ENCODE measurements at places on chromosomes 13 and 19.

- no peak for DNase-seq
Measured at GRCh38 chr13:79389026-79389425, 17.0 kb downstream of the RBM26 start.

- no peak for DNase-seq
Measured at GRCh38 chr13:93752541-93752940, 525.9 kb downstream of the GPC6 start.

DNA sequence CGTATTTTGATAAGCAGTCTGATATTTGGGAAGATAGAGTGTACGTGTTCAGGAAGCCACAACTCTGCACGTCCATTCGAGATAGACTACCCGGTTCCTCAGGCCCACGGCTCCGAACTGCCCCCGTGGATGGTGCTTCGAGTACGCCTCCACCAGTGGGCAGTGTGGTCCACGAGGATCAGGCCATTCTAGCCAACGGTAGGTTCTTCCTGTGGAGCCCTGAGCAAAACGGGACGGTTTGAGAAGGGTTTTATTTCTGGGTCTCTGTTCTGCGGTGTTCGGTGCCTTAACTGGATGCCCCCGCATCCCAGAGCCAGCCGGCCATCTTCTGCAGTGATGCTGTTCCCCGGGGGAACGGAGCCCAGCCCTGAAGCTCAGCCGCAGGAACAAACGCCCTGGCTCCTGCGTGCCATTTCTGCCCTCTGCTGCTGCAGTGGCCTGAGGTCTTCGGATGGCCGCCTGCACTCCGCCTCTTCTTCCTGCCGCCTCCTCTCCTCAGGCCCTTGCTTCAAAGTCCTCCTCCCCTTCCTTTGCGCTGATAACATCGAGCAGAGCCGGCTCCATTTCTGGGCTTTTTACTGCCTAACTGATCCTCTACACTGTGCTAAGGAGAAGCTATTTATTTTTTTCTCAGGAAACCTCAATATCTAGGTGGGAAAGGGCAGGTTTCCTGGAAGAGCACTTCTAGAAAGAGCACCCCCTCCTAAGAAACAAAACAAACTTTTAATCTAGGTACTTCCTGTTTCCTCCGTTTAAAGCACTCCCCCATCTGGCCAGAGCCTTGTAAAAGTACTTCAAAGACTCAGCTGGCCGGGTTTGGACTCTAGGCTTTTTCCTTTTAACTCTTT, 36.2 kb upstream of the SLC46A3 start:
- DNase-seq, result no peak

- no peak for DNase-seq
Measured at GRCh38 chr19:51830274-51830673, 35.3 kb downstream of the FPR3 start.

- DNase-seq, result no peak
Measured at GRCh38 chr13:92500192-92500591, 726.4 kb upstream of the GPC6 start.

DNA sequence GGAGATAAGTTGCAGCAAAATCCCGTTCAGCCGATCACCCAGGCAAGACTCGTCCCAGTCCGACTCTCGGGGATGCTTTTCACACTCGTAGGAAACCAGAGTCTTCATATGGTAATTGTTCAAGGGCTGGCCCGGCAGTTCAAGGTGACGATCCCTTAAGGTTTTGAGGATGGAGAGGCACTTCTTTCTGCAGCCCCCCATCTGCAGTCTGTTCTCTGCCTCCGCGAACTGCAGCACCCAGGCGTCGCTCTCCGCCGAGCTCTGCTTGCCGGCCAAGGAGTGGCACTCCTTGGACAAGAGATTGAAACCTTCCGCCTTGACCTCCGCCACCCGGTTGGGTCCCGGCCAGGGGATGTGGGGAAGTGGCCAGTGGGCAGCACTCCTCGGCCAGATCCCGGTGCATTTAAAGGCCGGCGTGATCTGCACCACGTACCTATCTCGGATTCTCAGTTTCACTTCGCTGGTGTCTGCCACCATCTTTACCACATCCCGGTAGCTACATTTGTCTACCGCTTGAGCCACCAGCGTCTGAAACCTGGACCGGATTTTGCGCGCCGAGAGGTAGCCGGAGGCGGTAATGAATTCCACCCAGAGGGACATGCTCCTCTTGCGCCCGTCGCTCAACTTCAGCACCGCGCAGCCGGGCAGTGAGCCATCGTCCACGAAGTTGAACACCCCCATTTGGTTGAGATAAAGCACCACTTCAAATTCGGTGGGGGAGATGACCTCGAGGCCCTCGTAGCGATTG, 1.1 kb downstream of the MAB21L1 start:
- no peak for DNase-seq

- DNase-seq, result no peak
Measured at GRCh38 chr13:73035660-73036059, 23.1 kb upstream of the KLF5 start.

GRCh38 chr19:18746401-18747325, 44.4 kb downstream of the COMP start:
- DNase-seq, result no peak

DNA sequence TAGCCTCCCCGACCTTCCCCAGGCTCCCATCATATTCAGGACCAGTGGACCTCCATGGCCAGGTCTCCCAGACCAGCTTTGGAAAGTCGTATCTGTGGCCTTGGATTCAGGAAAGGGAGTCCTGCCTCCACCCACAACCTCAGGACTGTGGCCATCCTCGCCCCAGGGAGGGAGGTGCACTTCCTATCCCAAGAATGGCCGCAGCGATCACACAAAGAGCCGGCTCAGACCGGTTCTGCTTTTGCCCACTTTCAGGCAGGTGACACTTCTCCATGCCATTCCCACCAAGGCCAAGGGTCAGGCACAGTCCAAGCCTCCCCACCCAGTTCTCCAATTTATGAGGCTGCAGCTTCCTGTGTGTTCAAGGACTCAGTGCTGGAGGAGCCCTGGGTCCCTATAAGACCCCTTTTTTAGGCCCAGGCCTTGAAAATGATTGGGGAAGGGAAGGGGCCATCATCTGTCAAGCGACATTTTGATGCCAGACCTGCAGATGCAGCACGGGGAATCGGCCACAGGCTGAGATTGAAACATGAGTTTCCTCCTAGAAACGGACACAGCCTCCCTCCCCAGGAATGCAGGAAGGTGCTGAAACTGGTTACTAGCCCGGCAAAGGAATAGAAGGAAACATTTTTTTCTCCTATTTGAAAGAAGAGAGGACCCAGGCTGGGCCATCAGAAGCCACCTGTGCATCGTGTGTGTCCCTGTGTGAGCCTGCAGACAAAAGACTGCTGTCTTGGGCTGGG, 65.6 kb upstream of the USE1 start:
- DNase-seq, result no peak

- DNase-seq, result no peak
Measured at GRCh38 chr19:29966588-29967249, 24.7 kb downstream of the URI1 start.

GRCh38 chr19:1241417-1242095, at the start of gene ATP5F1D:
Gene ATP5F1D, plus strand, starts transcription at chr19:1241751. Its CDS starts 100 bp downstream, at chr19:1241851.
- peak; percentile 86 for DNase-seq

DNA sequence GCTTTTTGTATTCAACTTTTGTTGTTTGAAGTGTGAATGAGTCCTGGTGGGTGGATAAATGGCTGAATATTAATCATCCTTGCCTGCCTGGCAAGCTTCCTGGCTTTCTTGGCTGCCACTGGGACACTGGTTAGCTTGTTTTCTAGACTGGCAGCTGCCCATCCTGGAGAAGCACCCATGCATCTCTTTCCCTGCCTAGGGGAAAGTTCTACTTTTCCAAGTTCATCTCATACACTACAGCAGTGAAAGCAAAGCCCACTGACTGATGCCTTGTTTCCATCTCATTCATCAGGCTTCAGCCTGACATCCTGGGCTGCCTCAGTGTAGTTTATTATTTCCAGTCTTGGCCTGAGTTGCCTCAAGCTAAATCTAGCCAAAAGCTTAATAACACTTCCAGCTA, 244.8 kb downstream of the PCDH20 start:
- DNase-seq, result no peak

DNA sequence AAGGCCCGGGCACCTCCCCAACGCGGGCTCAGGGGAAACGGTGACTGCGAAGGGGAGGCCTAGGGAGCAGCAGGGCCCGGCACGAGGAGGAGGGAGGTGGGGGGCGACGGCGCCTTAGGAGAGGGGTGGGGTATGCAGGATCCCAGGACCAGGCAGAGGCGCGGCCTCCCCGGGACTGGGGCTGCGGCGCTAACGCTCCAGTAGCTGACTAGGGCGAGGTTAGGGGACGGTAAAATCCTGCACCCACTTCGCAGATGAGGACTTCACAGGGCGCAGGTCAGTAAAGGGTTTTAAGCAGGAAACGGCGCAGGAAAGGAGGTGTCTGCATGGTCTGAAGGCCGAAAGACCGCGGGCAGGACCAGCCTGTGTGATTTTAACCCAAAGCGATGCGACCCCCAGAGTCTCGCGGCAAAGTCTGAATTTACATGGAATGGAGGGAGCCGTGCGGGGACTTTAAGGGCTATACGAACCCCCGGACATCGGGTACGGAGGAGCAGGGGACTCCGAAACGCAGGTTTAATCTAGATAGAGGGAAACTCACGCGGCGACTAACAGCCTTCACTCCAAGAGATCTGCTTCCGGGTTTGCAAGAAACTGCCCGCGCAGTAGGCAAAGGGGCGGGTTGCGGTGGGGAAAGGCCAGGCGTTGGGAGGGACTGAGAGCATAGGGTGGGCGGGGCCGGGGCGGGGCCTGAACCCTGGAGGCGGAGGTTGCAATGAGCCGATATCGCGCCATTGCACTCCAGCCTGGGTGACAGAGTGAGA, at the start of gene ZNF665:
Gene ZNF665, minus strand, starts transcription at position 588 of the 764 bp plus-strand sequence. CDS start 10,460 bp downstream, outside the sequence.
- peak; percentile 64 for DNase-seq

DNA sequence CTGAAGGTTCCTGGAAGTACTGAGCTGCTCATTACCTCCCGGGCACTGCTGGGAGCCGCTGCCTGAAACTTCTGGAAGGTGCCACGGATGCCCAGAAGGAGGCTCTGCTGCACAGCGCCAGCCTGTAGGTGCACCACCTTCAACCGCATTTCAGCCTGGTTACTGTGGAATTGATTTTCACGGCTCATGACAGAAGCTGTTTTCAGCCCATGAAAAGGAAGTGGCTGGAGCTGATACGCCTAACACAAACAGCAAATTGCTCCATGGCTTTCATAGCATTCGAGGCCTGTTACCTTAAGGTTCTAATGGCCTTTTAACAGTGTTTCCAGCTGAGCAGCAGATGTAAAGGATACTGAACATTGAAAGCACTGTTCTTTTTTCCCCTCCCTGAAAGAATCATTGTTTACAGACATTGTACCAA, 22.0 kb downstream of the GPC6 start:
- no peak for DNase-seq

GRCh38 chr13:79070343-79070974, 335.6 kb downstream of the RBM26 start:
- no peak for DNase-seq
